Suprapubic skin (tissue), 4 donors: ENCODE measurements at places on chromosomes 4 and X. TPM values are rescaled to one million over a fixed set of nuclear protein-coding genes. Genes with fewer than 3 reads are reported as not detected.

DNA sequence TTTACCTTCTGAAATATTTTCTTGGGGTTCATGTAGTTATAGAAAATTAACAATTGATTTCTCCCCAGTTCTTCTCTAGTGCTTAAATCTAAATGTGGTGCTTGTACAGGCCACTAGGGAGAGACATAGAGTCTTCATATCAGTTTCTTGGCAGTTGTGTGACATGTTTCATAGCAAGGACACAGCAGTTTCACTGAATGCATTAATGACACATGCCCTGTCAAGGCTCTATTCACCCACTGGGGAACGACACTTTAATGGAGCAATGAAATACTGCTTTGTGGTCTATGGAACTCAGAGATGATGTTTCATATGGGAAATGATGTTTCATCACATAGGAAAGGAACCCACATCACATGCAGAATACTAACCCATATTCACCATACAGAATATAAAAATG is 2.8 kb downstream of the VEGFC start:
- no peak for DNase-seq

- no peak for DNase-seq
Measured at GRCh38 chr4:165208741-165209388, 1.5 kb downstream of the KLHL2 start.

DNA sequence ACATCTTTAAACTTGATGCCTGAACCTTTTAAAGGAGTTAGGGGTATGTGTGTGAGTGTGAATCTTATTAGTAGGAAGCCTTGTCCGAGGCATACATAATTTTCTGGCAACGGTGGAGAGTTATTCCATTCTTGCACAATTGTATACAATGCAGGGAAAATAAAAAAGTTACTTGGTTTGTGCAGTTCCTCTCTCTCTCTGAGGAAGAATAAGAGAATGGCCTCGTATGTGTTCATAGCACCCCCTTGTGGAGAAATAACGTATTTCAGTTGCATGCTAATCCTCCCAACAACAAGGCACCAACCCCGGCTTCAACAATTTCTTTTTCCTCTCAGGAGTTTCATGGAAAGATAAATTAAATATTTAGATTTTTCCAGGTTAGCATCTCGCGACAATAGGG is 33.7 kb upstream of the FGF13 start:
- no peak for DNase-seq

- DNase-seq, result no peak
Measured at GRCh38 chrX:18537524-18537923, 112.1 kb downstream of the CDKL5 start.

GRCh38 chr4:41644915-41645295 is 103.6 kb downstream of the PHOX2B start:
- DNase-seq, result no peak

DNA sequence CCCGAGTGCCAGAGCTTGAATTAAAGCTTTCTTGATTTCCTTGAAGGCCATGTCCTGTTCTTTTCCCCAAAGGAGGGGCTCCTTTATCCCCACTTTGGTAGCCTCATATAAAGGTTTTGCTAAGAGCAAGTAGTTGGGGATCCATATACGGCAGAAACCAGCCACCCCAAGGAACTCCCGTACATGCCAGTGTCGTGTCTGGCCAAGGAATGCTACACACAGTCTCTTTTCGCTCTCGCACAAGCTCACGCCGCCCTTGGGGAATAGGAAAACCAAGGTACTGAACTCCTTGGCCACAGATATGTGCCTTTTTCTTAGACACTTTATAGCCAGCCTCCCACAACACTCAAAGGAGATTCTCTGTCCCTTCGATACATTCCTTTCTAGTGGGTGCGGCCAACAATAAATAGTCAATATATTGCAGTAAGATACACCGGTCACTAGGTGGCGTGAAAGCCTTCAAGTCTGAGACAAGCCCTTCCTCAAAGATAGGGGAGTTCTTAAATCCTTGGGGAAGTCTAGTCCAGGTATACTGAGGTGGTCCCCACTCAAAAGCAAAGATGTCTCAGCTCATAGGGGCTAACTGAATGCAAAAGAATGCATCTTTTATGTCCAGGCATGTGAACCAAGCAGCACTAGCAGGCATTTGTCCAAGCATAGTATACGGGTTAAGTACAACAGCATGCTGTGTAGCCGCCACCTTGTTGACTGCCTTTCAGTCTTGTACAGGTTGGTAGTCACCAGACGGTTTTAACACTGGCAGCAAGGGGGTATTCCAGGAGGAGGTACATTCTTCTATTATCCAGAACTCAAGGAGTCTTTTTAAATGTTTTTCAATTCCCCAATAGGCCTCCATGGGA is 57.8 kb upstream of the XAGE1B start:
- DNase-seq, result no peak

GRCh38 chrX:134520860-134521390 is 61.0 kb downstream of the HPRT1 start:
- no peak for DNase-seq

DNA sequence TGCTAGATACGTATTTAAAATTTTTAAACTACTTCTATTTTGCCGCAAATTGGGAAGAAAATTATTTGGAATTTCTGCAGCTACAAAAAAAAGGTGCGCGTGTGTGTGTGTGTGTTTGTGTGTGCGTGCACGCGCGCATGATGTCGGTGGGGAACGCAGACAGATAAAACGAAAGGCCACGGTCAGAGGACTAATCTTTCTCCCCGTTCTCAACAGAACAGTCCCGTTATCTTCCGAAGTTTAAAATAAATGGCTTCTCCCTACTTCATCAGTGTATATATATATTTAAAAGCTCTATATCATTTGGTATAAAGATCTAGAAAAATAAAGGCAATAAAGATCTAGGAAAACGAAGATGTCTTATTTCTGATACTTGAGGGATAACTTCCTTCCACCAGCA is 1.5 kb downstream of the MGARP start:
- no peak for DNase-seq

GRCh38 chr4:82864336-82864979 is 26.5 kb downstream of the SEC31A start:
- DNase-seq, result no peak

- DNase-seq, result no peak
Measured at GRCh38 chr4:10629394-10629793, 55.2 kb downstream of the CLNK start.

DNA sequence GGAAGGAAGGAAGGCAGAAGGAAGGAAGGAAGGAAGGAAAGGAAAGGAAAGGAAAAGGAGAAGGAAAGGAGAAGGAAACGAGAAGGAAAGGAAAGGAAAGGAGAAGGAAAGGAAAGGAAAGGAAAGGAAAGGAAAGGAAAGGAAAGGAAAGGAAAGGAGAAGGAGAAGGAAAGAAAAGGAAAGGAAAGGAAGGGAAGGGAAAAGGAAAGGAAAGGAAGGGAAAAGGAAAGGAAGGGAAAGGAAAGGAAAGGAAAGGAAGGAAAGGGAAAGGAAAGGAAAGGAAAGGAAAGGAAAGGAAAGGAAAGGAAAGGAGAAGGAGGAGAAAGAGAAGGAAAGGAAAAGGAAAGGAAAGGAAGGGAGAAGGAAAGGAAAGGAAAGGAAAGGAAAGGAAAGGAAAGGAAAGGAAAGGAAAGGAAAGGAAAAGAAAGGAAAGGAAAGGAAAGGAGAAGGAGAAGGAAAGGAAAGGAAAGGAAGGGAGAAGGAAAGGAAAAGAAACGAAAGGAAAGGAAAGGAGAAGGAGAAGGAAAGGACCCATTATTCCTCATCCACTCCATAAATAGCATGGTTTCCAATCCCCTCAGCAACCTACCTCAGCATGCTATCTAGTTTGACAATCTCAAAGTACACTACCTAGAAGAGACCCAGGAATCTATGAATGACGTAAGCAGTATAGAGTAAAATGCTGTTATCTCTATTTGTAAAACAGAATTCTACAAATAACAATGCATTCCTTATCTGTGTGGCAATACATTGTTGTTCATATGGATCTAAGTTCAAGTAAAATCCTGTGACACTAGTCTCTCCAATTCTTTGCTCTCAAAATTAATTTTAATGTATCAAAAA is 209.7 kb downstream of the LRBA start:
- DNase-seq, result no peak

DNA sequence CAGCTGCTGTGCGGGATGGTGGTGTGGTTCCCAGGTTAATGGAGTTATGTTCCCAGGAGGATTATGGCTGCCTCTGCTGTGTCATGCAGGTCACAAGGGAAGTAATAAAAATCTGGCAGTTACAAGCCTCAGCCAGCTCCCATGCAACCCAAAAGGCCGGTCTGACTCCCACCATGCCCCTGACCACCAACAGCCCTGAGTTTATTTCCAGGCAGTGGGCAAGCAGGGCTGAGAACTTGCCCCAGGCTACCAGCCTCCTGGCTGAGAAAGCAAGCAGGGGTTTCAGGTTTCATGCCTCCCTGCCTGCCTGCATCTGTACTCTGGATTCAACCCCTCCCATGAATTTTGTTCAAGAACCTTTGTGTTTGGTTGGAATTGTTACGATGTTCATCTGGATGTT is 732.7 kb upstream of the POU3F4 start:
- DNase-seq, result no peak

- no peak for DNase-seq
Measured at GRCh38 chr4:21699446-21699845, 249.1 kb downstream of the KCNIP4 start.

- DNase-seq, result no peak
Measured at GRCh38 chr4:163107754-163108153, 58.9 kb downstream of the NAF1 start.

- DNase-seq, result no peak
Measured at GRCh38 chr4:89212666-89213381, 94.8 kb downstream of the GPRIN3 start.

The RAPGEF2 gene
- 31.3 TPM for total RNA-seq

The FGF2 gene
- total RNA-seq, result 3.0 TPM

The SSX2 gene
- not detected for total RNA-seq

The RHOXF2 gene
- not detected for total RNA-seq

The PLAC8 gene
- not detected for total RNA-seq

The TMEM154 gene
- total RNA-seq, result 143 TPM

The SAGE1 gene
- total RNA-seq, result not detected

The RPL39 gene
- total RNA-seq, result 4,029 TPM

The PGM2 gene
- 63.7 TPM for total RNA-seq
